CD14-positive monocyte (primary cell): ENCODE measurements at places on chromosomes 5 and 9. TPM values are rescaled to one million over a fixed set of nuclear protein-coding genes. Genes with fewer than 3 reads are reported as not detected.

Gene TRIM41
- 0.12 TPM for polyA plus RNA-seq

Gene FAM153A
- polyA plus RNA-seq, result not detected

Gene PAEP
- polyA plus RNA-seq, result not detected

Gene SPINK7
- not detected for polyA plus RNA-seq

Gene IL5
- not detected for polyA plus RNA-seq

Gene AGXT2
- not detected for polyA plus RNA-seq

Gene IL13
- polyA plus RNA-seq, result not detected

Gene BARHL1
- not detected for polyA plus RNA-seq

Gene FCN2
- polyA plus RNA-seq, result not detected in 2 replicates

Gene SPATA31D4
- not detected for polyA plus RNA-seq

Gene SPINK1
- polyA plus RNA-seq, result not detected in 2 replicates

Gene PCDHB14
- polyA plus RNA-seq, result not detected in 2 replicates

Gene SH2D3C
- polyA plus RNA-seq, result 11.5 TPM

Gene GABBR2
- not detected for polyA plus RNA-seq
